AG04449 (cell line): ENCODE measurements at places on chromosomes 6 and 20.

DNA sequence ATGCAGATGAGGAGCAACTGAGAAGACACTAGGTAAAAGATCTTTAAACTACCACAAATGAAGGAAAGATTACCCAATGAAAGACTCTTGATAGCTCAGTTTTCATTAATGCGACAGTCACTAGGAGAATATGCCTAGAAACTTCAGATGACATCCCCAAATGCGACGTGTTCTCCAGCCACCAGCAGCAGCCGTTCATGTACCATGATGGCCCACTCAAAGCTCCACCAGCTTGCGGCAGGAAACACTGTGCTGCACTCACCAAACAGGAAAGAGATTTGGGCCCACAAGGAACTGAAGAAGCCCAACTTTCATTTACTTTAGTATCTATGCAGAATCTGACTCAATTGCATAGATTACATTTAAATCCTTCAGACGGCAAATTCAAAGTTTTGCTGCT, 7.5 kb downstream of the DIDO1 start:
- DNase-seq, result no peak

GRCh38 chr20:47181056-47181862, 175.2 kb downstream of the ZMYND8 start:
- no peak for DNase-seq

DNA sequence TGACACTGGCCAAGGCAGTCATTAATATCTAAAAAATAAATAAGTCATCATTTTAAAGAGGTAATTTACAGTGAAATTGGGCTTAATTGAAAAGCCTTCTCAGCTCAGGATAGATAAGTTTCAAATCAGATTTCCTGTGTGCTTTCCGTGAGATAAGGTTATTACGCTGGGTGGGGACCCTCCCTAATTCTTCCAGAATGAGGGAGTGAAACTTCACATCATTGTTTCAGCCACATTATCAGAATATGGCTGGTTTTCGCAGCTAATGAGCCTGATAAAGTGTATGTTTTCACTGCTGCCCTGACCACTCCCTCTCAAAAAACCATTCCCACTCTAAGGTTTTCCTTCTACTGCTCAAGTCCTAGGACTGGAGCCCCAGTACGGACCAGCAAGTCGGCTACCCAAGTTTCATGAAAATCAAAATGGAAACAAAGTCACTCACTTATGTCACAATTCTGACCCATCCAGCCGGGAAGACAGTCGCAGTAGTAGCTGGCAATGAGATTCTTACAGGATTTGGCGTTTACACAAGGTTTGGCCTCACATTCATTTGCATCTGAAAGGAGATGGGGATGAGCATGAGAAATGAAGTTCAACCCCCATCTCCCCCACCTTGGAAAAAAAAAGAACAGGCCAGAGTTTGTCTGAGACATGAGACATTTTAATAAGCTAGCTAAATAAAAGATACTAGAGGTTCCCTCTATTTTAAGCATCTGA, 24.6 kb downstream of the JAG1 start:
- DNase-seq, result no peak

- no peak for DNase-seq
These were observed 275.0 kb downstream of the BTBD9 start for GRCh38 chr6:38364775-38365174.

DNA sequence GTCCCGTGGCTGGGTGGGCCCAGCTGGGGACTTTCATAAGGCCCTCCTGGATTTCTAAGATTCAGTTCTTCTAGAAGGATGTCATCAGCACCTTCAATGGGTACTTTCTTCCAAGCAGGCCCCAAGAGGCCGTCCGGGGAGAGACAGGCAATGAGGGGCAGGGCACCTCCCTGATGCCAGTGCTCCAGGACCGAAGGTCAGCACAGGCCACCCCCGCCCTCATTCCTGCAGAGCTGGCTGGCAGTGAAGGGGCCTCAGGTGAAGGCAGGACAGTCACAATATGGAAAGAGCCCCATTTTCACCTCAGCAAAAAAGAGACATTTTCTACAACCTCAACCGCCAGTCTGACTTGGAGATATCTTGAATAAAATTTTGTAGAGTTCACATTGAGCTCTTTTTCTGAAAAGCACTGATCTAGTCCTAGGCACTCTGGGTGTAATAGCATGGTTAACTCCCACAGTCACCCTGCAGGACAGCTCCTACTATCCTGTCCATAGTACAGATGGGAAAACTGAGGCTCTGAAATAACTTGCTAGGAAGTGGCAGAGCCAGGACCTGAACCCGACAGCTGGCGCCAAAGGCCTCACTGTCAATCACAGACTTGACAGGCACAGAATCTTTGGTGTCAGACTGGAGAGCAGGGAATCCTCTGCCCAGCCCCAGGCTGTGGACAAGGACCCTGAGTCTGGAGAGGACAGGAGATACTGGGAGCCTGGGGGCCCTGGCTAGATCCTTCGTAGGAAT, 50.3 kb downstream of the RRBP1 start:
- DNase-seq, result no peak

GRCh38 chr6:24689964-24690363, 23.1 kb downstream of the ACOT13 start:
- DNase-seq, result no peak

DNA sequence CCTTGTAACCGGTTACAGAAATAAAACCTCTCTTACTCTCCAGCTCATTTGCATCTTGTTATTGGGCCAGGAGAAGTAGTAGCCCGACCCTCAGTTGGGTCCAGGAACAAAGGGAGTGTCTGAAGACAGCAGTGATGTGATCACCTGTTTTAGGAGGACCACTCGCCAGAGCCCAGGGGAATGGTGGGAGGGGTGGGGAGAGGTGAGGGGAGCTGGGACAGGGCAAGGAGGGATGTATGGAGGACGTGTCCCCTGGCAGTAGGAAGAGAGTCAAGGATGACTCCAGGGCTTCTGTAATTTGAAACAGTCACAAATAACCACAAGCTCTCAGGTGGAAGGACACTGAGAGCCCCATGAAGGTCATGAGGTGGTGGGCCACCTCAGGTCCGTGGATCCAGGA, 1.4 kb upstream of the PCMTD2 start:
- DNase-seq, result no peak

- DNase-seq, result no peak
These were observed 55.7 kb downstream of the TRMT11 start for GRCh38 chr6:126042001-126042419.

GRCh38 chr6:55868771-55869479, 6.5 kb downstream of the BMP5 start:
- no peak for DNase-seq

GRCh38 chr20:32894711-32895355, 36.1 kb downstream of the EFCAB8 start:
- DNase-seq, result no peak

DNA sequence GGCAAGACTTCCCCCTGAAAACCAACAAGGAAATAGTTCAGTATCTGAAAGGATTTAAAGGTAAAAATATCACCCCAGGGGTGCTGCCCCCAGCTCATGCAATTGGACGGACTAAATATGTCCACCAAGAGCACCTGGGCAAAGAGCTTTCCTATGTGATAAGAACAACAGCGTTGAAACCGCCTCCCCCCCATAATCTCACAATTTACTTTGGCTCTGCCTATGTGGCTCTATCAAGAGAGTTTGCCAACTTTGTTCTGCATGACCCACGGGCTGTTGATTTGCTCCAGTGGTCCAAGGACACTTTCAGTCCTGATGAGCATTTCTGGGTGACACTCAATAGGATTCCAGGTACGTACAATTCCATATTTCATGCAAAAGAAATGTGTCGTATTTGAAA, 35.8 kb downstream of the GCNT2 start:
- no peak for DNase-seq

GRCh38 chr6:98824162-98824901, 10.0 kb upstream of the POU3F2 start:
- no peak for DNase-seq

DNA sequence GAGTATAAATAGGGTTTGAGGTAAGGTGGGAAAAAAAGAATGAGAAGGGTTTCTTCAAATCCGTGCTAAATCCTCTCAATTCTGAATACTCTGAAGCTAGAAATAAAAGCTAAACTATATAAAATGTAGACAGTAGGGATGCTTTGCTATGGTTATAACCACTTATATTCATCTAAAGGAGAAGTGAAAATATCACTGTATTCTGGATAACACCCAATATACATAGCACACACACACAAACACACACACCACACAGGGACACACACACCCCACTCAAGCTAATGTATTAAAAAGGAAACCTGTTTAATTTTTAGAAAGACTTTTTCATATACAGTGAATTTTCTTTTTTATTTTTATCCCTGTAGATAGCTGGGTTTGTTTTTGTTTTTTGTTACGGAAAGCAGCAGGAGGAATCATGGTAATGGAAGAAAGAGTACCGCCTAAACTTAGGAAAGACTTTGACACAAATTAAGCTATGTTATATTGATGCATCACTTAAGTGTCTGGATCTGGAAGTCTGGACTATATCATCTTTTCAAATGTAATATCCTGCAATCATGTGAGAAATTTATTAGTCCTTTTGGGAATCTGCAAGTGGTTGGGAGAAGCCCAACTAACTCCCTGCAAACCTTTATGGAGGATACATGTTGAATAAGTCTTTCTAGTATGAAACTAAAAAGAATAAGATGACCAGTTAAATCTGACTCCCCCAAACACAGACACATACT, 68.4 kb upstream of the FABP7 start:
- DNase-seq, result no peak

DNA sequence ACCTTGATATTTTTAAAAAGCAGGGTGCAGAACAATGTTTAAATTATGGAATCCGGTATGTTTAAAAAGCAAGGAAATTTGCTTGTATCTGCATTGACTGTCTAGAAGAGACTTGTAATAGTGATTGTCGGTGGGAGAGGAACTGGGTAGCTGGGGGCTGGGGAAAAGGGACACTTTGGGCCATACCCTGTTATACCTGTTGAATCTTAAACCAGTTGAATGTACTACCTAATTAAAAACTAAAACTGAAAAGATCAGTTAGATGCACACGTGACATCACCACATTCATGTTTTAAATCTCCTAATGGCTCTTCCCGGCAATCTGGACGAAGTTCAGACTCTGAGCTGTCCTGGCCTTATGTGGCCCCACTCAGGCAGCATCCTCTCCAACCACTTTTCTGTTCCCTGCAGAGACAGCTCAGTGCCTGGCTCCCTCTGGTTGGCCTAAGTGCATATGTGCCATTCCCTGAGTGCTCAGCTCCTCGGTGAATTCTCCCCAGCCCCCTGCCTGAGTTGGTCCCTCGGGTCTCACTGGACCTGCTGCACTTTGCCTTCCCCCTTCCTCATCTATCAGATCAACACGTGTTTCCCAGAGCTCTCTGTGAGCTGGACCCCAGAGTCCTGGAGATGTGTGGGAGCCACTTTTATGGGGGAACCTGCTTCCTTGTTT, 36.3 kb downstream of the SLC52A3 start:
- no peak for DNase-seq

GRCh38 chr20:49400410-49400809, 82.1 kb downstream of the KCNB1 start:
- no peak for DNase-seq

DNA sequence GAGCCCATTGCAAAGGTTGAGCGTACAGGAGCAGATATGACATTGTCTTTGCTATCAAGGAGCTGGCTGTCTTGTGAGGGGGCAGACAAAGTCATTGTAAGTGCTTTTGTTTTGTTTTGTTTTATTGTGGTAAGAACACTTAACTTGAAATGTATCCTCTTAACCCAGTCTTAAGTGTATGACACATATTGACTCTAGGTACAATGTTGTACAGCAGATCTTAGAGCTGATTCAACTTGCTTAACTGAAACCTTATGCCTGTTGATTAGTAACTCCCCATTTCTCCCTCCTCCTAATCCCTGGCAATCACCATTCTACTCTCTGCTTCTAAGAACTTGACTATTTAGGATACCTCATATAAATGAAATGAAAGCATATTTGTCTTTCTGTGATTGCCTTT, 429.0 kb downstream of the BMP2 start:
- DNase-seq, result no peak

DNA sequence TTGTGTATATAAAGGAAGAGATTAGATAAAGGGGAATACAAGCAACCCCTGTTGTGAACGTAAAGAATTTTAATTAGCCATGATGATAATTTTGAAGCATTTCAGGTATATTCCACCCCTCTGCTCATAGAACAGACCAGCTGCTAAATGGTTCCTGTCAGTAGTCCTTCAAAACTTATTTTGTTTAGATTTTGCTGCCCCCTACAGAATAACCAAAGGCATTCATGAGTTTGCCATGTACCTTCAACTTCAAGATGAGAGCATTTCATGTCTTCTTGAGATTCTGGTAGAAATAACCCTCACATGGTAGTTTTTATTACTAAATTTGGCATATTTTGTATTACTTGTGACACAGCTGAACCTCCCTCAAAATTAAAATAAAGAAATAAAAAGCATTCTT, 1586.7 kb downstream of the HACE1 start:
- no peak for DNase-seq

DNA sequence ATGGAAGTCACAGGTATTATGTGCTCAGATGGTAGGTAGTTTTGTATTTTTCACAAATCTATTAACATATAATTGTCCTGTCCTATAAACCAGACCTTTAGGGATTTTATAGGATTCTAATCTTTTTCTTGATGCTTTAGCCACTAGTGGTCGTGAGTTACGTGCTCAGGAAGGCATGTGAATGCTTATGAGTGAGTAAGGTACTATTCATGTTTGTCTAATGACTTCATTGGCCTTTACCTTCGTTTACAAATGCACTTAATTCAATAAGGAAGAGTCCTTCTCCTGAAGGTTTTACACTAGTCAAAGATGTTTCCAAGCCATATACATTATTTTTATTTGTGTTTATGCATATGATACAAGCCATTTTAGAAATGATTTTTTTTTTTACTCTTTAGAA, 23.0 kb downstream of the PACRG start:
- DNase-seq, result no peak

DNA sequence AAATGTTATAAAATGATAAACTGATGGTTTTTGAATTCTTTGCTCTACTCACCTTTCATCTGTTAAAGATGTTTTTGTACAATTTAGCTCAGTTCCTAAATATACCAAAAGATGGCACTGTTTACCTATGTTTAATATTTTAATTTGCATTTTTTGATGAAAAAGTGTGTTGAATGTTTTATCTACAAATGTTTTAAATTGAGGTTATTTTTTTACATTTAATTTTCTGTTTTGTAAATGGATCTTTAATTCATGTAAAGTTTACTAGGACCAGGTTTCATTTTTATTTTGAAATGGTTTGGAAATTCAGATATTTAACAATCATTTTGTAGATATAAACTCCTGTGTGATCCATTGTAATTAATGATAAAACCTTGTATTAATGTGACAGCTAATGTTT, 30.0 kb downstream of the CDKAL1 start:
- DNase-seq, result no peak

DNA sequence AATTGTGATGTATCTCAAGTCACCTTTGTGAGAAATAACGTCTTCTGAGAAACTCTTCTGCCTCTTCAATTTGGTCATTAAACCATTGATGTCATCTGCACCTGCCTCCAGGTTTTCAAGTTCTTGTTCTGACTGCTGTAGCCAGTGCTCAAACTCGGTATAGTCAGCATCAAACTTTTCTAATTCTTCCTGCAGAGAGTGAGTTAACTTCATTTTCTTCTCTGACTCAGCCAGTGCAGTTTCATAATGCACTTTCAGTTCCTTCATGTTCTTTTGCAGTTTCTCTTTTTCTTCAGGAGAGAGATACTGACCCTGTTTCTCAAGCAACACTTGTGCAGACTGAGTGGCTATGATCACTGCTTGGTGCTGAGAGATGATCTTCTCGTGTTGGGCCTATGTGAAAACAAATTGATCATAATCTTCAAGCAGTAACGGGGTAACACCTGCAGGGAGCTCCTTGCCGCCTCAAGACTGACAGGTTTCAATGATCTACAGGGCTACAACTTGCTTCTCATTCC, 48.8 kb downstream of the DST start:
- no peak for DNase-seq

GRCh38 chr6:46011188-46012085, 4.2 kb downstream of the CLIC5 start:
- DNase-seq, result no peak
